HTR-8/SVneo (cell line): ENCODE measurements at places on chromosomes 6 and 20.
A peak's percentile ranks its signal among the peaks of the same experiment; 100 is the strongest.

- no peak for DNase-seq
Observed at GRCh38 chr6:134447423-134447822, 129.5 kb upstream of the SGK1 start.

- DNase-seq: peak; percentile 98
Observed at GRCh38 chr20:57048027-57048869, 218.2 kb downstream of the BMP7 start.

GRCh38 chr6:124303971-124304370 lies 500.3 kb downstream of the NKAIN2 start:
- DNase-seq: no peak

DNA sequence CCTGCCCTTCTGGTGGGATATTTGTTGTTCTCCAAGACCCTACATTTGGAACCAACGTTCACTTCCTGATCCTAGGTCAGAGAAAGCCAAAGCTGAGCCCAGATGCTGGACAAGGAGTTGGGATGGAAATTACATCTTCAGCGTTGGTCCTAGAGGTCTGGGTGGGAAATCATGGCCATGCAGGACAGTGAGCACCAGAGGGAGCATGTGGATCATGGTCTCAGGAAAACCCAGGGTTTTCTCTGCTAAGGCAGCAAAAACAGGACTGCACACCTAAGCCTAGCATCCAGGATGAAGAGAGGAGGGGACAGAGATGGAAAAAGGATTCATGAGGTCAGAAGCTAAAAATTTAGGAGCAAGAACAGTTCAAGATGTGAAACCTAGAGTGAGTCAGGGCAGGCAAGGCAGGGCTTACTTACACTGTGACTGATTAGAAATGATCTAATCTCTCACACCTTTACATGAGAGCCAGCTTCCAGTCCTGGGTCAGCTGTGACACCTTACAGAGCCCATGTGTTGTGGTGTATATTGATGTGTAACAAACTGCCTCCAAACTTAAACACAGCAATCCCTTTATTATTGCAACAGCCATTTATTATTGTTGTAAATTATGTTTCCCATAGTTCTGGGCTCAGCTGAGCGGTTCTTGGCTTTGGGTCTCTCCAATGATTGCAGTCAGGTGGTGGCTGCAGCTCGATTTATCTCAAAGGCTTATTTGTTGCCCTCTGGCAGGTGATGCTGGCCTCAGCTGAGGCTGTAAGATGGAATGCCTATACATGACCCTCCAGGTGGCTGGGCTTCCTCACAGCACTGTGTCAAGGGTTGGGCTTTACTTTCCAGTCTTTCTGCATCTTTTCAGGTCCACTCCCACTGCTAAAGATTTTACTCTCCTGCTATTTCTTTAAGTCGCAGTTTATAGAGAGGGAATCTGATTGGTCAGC lies 6.5 kb downstream of the C20orf202 start:
- DNase-seq: no peak

GRCh38 chr6:15673666-15674065 lies 10.8 kb upstream of the DTNBP1 start:
- DNase-seq: no peak

- DNase-seq: peak; percentile 36
Observed at GRCh38 chr20:60255866-60256265, 297.6 kb downstream of the CDH26 start.

GRCh38 chr6:73791336-73791735 lies 95.3 kb downstream of the CD109 start:
- DNase-seq: no peak

DNA sequence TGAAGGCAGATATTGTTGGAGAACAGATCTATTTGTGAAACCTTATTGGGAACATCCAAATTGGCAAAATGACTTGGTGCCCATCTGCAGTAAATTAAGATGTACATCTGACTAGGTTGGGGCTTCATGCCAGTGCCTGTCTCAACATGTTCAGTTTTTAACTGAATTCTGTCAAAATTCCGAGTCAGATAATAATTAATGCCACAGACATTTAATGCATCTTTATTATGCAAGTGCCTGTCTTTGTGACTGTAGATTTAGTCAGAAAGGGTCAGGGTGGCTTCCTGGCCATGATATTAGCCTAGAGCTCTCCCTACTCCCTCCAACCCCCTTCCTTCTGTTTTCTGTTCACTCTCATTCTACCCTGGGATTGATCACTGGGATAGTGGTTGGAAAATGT lies 199.3 kb upstream of the FLRT3 start:
- DNase-seq: no peak

DNA sequence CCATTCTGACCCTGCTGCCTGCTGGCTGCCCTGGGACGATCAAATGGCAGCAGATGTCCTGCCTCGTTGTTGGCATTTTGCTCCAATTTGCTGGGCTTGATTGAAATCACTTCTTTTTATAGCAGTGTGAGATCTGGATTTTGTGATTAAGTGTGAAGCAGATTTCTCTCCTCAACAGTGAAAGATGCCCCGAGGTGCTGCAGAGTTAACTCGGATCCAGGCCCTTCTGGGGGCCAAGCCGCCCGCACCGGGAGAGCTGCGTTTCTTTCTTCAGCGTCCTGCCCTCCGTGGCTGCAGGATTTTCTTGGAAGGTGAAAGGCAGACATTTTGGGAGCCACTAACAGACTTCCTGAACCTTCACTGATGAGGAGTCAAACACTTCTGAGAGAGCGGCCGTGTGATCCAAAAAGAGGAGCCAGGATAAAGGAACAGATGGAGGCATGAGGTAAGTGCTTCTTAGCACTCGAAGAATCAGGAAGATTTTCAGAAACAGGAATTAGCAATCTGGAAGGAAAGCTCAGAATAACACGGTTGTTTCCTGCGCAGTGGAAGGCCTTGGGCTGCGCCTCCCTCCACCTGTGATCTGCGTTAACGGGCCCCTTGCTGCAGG lies 139.5 kb upstream of the AFDN start:
- DNase-seq: no peak

DNA sequence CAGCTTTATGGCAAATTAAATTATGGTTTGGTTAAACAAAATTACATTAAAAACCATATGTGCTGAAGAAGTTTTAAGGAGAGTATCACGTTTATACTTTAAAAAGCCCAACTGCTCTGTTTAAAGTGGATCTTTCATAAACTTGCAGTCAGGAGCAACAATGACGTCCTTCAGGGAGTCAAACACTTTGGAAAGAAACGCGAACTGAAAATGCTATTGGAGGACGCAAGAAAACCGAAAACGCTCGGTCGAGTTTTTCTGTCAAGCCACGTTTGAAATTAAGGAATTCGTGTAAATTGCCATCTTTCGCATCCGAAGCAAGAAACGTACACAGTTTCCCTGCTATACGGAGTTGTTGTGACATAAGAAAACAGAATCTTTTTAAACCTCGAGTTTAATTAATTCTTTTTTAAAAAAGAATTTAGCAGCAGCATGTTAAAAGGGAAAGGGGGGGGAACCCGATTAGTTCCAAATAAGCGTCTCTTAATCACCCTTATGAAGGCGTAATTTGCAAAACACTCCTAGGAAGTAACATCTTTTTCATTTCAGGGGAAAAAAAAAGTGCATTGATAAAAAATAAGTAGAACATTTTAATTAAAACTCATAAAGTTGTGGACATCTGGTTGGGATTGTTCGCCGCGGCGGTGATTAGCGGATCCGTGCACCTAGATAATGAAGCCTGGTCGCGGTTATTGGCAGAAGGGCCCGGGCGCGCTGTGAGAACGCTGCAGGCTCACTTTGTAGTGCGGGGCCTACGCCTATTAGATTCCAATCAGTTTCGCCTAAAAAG lies 295.4 kb downstream of the TFAP2C start:
- DNase-seq: no peak

GRCh38 chr6:119426619-119427018 lies 77.1 kb upstream of the MAN1A1 start:
- DNase-seq: no peak

GRCh38 chr6:25342802-25343201 lies 63.6 kb downstream of the CARMIL1 start:
- no peak for DNase-seq

DNA sequence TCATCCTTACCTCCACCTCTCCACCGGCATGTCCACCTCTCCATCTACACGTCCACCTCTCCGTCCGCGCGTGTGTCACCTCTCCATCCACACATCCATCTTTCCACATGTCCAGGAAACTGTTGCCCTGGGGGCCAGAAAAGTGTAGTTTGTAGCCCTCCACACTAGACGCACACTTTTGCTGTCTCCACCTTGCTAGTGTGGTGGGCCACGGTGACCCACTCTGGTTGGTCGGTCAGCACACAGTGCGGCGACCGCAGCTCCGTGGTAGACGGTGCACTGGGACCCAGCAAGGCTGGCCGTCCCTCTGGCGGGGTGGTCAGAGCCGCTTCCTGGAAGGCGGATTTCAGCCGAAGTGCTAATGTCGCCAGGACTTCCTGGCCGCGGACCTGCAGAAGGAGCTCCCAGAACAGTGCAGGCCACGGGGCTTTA lies 268.6 kb downstream of the DLL1 start:
- DNase-seq: no peak

GRCh38 chr6:39203436-39204159 lies 25.7 kb downstream of the KCNK5 start:
- peak; percentile 35 for DNase-seq

DNA sequence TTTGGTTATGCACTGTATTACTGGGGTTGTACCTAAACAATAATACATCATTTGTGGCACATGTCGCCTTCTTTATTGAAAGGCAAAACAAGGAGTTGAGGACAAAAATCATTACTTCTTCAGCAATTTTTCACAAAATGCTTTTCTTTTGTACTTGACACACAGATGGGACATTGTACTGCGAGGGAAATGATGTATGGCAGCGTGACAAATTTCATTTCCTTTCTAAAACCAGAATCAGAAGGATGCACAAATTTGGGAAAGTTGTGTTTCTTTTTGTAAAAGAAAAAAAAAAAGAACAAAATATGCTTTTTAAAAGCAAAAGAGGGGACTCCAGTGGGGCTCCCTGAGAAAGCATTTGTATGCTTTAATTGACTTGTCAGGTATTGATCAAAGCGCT lies 394.0 kb upstream of the SLC35B3 start:
- DNase-seq: no peak

DNA sequence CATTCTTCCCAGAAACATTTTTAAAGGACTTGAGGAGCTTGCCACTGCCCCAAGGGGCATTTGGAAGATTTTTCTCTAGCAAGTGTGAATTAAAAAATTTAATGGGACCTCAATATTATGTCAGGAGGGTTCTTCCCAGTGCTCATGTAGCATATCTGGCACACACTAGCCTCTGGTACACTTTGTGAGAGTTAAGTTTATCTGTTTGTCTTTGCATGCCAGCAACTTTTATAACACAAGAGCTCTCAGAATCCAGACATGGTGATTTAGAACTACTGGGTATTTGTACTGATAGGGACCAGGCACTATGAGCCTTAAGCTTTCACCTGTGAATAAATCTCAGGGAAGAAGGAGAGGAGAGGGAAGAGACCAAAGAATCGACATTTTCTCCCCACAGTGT lies 12.9 kb downstream of the SPINT3 start:
- DNase-seq: no peak

- no peak for DNase-seq
Observed at GRCh38 chr20:3757268-3757667, 10.3 kb downstream of the ADISSP start.
